ENCODE measurements at places on chromosomes 12 and 14.

DNA sequence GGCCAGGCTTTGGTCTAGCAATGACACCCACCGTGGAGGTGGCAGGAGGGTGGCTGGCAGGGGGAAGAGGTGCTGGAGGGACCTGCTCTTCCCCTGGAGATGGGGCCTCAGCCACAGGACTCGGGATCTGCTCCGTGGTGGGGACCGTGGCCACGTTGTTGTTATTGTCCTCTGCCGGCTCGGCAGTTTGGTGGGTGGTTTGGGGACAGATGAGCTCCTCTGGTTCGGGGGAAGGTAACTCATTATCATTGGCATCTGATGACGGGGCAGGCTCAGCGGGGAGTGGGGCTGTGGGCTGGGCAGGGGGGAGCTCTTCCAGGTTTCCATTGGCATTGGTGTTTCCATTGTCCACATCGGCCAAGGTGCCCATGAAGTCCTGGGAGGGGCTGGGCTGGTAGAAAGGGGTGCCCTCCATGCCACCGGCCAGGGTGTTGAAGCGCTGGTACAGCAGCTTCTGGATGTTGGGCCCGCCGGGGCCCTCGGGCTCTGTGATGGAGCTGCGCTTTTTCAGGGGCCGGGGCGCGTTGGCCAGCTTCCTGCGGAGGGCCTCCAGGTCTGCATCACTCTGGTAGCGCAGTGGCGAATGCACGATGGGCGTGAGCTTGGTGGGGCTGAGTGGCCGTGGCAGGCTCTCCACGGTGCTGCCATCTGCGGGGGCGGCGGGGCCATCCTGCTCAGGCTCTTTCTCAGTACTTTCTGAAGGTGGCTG, 24.3 kb downstream of the ZFYVE21 start:
- no peak for DNase-seq

- DNase-seq: peak; percentile 52
Observed at GRCh38 chr12:13233830-13234641, 37.5 kb downstream of the EMP1 start.

DNA sequence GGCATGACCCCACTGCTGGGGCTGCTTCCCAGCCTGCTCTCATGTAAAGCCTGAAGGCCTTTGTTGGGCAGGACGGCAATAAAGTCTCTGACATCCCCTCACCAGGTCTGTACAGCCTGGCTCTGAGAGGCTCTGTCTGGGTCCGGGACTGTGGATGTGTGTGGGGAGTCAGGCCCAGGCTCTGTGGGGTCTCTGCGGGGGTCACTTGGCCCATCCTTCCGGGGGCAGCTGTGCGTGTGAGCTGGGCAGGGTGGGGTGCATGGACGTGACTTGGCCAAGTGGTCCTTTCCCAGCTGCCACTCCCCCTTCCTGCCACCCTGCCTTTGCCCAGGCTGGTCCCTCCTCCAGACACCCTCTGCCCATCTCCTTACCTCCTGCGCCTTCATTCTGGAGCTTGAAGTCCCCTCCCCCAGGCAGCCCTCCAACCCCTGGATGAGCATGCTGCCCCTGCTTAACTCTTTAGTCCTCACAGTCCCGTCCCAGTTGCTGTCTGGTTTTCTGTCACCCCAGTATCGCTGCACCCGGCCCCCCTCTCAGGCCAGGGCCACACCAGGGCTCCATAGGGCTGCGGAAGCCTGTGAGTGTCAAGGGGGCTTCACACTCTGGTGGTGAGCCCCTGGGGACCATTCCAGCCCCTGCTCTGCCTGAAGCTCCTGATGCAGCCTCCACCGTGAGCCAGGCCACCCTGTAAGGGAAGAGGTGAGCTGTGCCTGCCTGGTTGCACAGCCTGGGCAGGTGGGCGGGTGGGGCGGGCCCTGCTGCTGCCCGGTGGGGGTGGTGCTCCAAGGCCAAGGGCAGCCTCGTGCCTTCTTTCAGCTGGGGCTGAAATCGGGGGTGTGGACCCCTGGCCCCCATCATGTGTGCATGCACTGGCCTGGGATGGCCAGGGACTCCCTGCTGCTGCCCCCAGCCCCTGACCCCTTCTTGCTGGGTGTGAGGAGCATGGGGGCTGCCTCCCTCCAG, 25.5 kb upstream of the KIF26A start:
- no peak for DNase-seq

DNA sequence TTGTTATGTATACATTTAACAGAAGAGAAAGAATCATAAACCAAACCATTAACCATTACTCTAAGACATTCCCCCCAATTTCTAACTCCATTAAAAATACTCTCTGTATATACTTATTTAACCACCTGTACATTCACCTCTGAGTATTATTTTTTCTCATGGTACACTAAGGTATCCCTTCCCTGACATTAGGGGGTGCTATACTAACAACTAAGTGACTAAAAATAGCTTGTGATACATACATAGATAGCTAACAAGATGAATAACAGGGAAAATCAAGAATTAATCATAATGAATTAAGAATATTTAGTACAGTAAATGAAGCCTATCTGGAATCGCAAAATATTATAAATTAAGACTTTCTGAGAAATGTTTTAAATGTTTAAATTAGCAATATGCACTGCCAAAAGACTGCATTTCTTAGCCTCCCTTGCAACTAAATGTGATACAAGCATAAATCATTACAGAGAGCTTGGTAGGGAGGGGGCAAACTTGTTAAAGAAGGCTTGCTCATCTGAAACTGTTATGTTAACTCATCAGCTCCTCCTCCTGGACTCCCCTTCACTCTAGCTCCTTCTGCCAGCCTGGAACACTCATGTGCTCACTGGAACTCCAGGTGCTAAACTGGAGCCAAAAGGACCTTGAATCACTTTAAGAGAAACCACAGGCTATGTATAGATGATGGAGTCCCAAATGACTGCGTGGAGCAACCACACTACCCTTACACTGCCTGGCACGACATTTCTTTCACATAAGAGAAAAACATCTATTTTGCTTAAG, 14.9 kb downstream of the C2CD5 start:
- DNase-seq: peak; percentile 48

- DNase-seq: no peak
Observed at GRCh38 chr12:2255311-2255710, 202.5 kb downstream of the CACNA1C start.

- no peak for DNase-seq
Observed at GRCh38 chr12:31887109-31887811, 72.0 kb upstream of the RESF1 start.

DNA sequence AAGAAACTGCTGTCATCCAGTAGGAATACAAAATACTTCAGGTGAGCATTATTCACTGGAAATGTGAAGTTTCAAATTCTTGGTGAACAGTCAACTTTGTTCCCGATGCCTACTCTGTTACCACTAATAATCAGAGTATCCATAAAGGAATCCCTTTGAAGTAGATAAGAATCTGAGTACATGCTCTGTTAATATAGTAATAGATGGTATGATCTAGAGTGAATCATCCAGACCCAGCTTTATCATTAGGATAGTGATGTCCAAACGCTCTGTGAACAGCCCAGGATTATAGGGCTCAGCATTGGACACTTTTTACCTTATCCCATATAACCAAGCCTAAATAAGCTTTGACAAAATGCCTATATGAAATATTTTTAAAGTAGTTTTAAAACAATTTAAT, 33.3 kb downstream of the PPP2R3C start:
- DNase-seq: no peak

DNA sequence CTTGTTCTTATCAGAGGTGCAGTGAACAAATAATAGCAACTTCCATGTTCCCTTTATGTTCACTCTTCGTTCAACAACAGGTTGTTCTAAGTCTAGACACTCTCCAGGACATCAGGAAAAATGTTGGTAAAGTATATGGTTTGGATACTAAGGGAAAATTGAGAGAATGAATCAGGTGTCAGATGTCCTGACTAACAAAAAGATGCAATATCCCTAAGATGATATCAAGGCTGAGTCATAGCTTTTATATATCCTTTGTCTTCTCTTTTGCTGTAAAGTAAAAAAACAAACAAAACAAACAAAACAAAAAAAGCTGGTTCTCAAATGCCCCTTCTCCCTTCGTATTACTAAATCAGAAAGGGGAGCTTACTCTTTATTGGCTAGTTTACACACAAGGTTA, 11.1 kb downstream of the GLIPR1L1 start:
- no peak for DNase-seq

DNA sequence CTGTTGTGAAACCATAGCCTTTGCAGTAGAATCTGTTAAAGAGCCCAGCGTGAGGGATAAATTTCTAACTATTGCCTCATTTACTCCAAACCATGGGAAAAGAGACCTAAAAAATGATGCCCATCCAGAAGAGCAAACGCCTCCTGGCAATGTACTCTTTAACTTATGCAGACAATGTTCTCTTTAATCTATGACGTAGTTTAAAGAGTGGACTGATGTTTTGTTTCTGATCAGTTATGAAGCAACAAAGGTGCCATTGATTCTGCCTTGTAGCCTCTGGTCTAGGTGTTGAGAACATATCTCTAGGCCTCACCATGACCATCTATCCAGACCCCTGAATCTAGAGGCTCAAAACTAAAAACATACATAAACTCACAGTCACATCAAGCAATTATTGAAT, 13.4 kb downstream of the SSTR1 start:
- no peak for DNase-seq

- no peak for DNase-seq
Observed at GRCh38 chr14:51202914-51203665, 37.0 kb upstream of the TMX1 start.

- DNase-seq: no peak
Observed at GRCh38 chr12:102535306-102535705, 54.9 kb upstream of the IGF1 start.

GRCh38 chr12:47547077-47547476, 158.8 kb downstream of the RPAP3 start:
- DNase-seq: peak; percentile 16

GRCh38 chr14:52348279-52348678, 34.2 kb downstream of the PTGER2 start:
- no peak for DNase-seq

GRCh38 chr12:6273205-6273540, 37.3 kb upstream of the PLEKHG6 start:
- DNase-seq: no peak

- DNase-seq: no peak
Observed at GRCh38 chr12:3303410-3304136, 187.4 kb upstream of the PRMT8 start.

- DNase-seq: peak; percentile 5
Observed at GRCh38 chr12:1826867-1827705, 6.7 kb downstream of the LRTM2 start.

DNA sequence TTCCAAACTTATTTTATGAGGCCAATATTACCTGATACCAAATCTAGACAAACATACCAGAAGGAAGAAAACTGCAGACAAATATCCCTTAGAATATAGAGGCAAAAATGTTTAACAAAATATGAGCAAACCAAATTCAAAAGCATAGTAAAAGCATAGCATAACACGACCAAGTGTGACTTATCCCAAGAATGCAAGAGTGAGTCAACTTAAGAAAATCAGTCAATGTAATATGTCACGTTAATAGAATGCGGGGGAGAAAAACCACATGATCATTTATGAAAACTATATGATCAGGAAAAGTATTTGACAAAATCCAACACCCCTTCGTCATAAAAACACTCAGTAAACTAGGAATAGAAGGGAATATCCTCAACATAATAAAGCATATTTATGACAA, 217.3 kb downstream of the ADGRD1 start:
- no peak for DNase-seq

GRCh38 chr14:93975791-93976476, 436 bp downstream of the ASB2 start:
- DNase-seq: no peak

GRCh38 chr12:130775953-130776856, 60.1 kb upstream of the RIMBP2 start:
- DNase-seq: no peak

- DNase-seq: no peak
Observed at GRCh38 chr12:49230176-49230804, 34.6 kb upstream of the TUBA1C start.

GRCh38 chr12:121845701-121846100, 13.0 kb downstream of the HPD start:
- DNase-seq: no peak

DNA sequence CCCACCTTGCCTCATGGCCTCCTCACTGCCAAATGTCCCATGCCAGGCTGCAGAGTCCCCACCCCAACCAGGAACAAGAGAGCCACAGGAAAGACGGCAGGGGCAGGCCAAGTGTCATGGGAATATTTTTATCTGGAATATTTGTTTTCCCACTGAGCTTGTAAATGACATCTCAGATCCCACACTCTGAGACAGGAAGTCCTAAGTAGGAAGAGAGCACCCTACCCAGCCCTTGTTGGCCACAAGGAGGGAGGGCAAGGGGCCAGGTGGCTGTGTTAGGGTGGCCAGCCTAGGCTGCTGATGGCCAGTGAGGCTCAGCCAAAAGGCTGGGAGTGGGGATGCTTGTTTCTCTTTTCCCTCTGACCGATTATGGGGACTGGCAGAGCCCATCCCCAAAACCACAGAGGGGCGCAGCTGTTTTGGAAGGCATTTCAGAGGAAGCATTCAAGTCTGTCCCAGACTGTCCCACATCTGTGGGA, 7.7 kb upstream of the MEG3 start:
- no peak for DNase-seq

DNA sequence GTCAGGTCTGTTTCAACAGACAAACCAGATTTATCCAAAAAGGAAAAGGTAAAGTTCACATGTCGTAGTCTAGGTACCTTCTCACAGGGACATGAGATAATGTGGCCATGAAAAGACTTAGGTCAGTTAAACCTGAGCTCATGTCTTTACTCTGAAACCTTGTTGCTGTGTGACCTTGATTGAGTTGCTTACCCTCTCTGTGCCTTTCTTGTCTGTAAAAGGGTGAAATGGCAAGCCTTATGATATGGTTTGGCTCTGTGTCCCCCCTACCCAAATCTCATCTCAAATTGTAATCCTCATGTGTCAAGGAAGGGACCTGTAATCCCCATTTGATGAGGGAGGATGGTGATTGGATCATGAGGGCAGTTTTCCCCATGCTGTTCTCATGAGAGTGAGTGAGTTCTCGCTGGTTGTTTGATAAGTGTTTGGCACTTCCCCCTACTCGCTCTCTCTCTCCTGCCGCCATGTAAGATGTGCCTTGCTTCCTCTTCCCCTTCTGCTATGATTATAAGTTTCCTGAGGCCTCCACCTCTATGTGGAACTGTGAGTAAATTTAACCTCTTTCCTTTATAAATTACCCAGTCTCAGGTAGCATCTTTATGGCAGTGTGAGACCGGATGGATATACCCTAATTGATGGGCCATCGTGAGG, 299.8 kb downstream of the ADGRD1 start:
- DNase-seq: no peak

DNA sequence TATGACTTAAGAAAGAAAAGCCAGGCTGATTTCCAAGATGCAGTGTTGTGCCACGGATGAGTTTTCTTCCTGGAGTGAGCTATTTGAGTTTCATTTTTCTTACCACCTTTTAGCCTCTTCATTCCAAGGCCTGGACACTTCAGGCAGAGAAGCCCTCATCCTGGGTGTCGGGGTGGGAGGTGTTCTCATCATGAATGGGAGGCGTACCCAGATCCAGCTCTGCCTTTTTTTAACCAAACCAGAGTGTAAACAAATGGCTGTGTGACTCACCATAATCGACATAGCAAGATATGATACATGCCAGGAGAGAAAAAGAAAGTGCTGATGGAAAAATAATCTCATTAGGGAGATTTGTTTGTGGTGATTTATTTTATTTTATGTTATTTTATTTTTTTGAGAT, 79.9 kb downstream of the ARF6 start:
- no peak for DNase-seq
